ENCODE measurements at places on chromosomes 1 and 21.

GRCh38 chr1:92784021-92784638 lies 778 bp downstream of the EVI5 start:
- no peak for DNase-seq

GRCh38 chr1:76727520-76727919 lies 139.8 kb upstream of the ST6GALNAC5 start:
- no peak for DNase-seq

GRCh38 chr1:207461649-207462048 lies 7.5 kb downstream of the CR2 start:
- no peak for DNase-seq

DNA sequence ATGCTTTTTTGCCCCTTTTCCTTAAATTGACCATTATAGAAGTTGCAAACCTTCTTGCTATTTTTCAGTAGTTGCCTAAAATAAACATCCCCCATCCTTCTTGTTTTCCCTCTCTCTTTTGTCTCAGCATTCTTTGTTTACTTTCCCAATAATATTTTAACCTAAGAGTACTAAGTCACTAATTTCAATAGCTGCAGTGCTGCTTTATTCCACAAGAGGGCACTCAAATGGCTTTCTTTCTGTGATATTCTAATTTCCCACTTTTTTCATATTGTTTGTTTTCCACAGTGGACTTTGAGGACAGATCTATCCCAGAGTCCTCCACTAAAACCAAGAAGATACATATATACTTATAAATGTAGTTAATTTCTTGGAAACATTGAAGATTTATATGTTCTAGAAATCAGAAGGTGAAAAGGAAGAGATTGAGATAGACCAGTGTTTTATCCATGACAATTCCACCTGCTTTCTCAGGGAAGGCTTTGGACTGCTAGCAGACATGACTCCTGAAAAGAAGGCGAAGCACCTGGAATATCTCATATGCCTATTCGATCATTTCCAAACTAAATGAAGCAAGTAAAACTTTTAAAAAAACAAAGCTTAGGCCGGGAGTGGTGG lies 104.8 kb upstream of the GRIK1 start:
- no peak for DNase-seq

DNA sequence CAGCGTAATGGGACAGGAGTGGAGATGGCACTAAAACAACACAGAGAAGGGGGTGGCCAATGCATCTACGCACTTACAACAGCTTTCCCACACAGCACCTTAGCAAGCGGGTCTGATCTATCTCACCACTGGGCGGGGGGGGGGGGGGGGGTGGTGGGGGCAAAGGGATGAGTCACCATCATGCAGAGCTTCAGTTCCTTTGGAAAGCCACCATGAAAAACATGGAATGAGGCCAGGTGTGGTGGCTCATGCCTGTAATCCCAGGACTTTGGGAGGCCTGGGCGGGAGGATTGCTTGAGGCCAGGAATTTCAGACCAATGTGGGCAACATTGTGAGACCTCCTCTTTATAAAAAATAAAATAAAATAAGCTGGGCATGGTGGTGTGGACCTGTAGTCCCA lies 47.2 kb downstream of the KLHDC7A start:
- DNase-seq, result no peak

GRCh38 chr1:106926803-106927582 lies 129.5 kb upstream of the PRMT6 start:
- no peak for DNase-seq

DNA sequence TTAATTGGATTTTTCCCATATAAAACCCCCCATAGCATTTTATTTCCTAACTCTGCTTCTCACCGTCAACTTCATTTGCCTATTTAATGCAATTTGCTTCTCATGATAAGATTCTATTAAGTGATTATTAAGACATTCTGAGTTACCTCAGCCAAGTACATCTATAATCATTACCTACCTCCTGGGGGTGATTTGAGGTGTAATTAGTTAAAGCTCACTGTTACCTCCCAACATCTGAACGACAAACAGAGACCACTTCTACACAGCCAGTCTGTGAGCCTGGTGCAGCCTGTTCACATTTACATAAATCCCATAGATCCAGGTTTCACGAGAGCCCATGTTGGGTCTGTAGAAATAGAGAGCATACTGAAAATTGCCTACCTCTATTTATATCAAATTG lies 65.7 kb upstream of the SSX2IP start:
- DNase-seq, result no peak

DNA sequence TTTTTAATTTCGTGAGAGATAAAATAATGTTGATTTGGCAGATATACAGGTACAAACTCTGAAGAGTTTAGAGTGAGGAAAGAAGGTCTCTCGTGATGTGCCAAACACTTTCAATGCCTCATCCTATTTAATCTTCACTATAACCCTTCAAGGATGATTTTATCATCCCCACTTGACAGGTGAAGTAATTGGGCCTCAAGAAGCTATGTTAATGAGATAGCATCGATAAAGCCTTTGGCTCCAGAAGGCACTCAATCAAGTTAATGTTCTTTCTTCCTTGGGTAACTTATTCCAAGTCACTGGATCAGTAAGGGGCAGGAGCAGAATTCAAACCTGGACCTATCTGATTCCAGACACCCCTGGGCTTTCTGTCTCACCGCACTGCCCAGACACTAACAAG lies 7.2 kb downstream of the LMOD1 start:
- DNase-seq, result no peak

DNA sequence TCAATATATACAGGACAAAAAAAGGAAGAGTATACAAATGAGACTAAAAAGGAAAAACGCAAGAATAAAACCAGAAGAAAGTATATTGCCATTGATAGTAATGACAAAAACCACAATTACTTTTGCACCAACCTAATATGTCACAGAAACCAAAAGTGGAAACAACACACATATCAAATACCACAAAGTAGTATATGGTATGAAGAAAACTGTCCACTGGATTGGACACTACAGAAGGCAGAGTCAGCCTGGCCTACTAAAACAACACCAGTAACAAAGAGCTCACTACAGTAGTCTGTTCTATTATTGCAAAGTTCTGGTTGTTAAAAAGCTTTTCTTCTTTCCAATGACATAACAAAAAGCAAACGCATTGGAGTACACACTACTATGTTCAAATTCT lies 17.7 kb downstream of the TESK2 start:
- no peak for DNase-seq

- DNase-seq, result no peak
These were observed 252.4 kb downstream of the TOMM20 start for GRCh38 chr1:234875953-234876855.

DNA sequence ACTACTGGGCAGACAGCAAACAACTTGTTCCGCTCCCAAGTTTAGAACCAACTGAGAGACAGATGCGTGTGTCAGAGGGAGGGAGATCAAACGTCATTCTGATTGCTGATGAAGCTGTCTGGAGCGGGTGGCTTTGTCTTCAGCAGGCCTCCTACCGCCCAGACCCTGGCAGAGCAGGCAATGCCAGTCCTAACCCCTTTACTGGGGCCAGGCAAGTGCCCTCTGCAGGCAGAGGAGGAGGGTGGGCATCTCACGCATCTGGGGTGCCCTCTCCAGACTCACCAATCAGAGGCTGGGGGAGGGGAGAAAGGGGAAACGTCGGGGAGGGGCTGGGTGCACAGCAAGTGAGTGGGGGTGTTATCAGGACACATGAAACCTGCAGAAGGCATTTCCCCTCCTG lies 126.6 kb downstream of the ACTL8 start:
- no peak for DNase-seq

DNA sequence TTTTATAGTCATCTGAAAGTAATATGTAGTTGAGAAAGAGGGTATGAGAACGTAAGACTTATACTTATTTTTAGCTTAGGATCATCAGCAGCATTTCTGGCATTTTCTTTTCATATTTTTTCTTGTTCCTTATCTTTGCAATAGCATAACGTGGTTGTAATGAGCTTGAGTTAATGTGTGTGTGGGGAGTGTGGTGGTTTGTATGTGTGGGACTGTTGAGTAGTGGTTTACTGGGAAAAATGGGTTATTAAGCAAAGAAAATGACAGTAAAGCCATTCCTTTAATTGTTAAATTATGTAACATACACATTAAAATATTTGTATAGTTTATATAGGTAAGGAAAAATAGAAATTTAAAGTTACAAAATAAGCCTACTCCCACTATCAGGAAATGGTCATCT lies 15.2 kb downstream of the PIP5K1A start:
- no peak for DNase-seq

- DNase-seq, result no peak
These were observed 6.7 kb downstream of the C1QTNF12 start for GRCh38 chr1:1239614-1240347.

DNA sequence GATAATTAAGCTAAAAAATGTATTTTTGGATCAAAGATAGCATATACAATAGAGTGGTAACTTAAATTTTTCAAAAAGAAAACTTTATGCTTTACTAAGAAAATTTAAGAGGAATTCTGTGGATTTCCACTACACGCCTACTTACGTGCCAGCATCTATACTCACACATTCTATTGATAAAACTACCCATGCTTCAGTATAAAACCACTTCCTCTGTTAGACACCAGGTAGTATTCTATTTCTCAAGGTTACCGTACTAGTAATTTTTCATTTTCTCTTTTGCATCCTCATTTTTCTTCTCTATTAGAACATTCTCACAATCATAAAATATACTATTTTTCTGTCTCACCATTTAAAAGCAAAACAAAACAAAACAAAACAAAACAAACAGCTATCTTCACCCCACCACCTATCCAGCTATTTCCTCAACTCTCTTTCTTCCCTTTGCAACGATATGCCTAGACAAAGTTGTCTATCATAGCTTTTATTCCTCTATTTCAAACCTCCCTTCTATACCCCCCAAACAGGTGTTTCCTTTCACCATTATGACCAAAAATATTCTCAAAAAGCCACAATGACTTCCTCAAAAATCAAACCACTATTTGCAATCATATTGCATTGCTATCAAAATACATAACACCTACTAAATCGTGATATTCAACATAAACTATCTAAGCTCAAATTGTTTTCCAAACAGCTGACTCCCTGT lies 1652.0 kb downstream of the MRPL39 start:
- DNase-seq, result no peak

DNA sequence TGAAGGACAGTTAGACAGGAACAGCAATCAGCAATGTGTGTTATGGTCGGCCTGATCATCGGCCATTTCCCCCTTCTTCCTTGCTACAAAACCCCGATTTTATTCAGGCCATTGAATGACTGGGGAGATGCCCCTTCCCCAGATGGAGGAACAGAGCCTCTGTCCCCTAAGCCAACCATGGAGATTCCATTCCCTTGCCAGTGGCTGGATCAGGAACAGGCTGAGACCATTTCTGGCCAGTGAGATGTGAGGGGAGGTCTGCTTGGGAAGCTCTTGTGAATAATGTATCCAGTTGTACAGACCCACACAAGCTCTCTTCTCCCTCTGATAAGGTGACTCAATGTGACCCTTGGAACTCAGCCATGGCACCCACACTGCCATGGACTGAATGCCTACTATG lies 7.7 kb downstream of the CSRP1 start:
- no peak for DNase-seq

DNA sequence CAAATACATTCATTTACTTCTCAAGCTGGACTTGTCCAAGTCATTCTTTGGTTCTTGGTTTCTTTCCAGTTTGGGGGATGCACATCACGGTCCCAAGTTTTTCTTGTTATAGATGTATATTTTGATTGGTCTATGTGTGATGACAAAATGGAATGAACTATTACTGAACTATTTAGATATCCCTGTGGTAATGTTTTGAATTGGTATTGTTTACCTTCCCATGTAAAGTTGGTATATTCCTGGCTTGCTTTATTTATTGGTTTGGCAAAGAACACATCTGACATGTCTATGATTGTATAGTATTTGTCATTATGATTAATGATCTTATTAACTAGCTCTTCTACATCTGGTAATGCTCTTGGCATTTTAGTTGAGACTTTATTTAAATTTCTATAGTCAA lies 22.4 kb upstream of the ZNF692 start:
- DNase-seq, result no peak

DNA sequence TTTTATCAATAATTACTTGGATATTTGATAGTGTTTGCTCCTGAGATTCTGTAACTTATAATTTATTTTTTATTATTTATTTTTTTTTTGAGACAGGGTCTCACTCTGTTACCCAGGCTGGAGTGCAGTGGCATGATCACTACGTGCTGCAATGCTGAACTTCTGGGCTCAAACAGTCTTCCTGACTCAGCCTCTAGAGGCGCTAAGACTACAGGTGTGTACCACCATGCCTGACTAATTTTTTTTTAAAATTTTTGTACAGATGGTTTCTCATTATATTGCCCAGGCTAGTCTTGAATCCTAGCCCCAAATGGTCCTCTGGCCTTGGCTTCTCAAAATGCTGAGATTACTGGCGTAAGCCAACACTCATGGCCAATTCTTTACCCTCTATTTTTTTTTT lies 845.5 kb upstream of the ADGRL4 start:
- no peak for DNase-seq

DNA sequence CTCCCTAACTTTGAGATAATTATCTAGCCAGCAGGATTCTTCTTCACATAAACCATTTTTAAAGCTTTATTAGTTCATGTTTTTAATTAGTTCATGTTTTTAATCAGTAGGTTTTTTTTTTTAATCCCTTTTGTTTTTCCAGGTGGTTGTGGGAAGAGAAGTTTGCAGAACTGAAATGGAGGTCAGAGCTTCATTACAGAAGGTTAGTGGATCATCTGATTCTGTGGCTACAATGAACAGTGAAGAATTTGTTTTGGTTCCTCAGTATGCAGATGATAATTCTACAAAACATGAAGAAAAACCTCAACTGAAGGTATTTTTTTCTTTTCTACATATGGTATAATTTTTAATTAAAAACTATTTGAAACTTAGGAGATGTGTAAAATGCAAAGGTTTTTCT lies 59.7 kb downstream of the RABGAP1L start:
- DNase-seq, result no peak

GRCh38 chr1:210125143-210125542 lies 107.5 kb upstream of the SERTAD4 start:
- DNase-seq, result no peak

DNA sequence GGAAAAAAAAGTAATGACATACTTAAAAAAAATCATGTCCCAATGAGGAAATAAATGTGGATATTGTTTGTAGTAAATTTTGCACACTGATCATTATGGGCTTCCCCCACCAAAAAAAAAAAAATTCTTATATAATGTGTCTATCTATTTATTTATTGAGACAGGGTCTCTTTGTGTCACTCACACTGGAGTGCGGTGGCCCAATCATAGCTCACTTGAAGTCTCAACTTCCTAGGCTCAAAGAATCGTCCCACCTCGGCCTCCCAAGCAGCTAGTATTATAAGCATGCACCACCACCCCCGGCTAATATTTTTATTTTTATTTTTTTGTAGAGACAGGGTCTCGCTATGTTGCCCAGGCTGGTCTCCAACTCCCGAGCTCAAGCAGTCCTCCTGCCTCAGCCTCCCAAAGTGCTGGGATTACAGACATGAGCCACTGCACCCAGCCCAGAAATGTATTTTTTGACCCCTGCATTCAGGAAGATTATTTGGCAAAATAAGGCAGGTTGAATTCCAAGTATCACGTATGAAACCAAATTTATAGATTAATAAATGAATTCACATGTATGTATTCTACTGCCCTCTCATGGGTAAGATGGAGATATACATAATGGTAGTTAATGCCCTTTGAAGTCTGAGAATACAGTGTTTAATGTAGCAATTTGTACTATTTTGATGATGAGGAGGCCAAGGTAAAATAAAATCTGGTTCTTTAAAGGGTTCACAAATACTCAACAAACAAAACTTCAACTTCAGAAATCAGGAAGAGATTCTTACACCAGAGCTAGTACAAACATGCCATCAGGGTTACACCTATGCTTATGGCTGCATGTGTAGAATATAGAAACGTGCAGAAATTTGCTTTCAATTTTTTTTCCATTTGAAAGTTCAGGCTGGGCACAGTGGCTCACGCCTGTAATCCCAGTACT lies 1.4 kb upstream of the DENND2C start:
- no peak for DNase-seq

- no peak for DNase-seq
These were observed 81.8 kb upstream of the KCNA3 start for GRCh38 chr1:110756506-110756905.
